ENCODE measurements at places on chromosomes 1 and 21.

- DNase-seq: no peak
These were observed 56.6 kb upstream of the CR2 start for GRCh38 chr1:207397525-207397926.

- no peak for DNase-seq
These were observed 20.4 kb downstream of the LURAP1 start for GRCh38 chr1:46223472-46223943.

GRCh38 chr1:36349241-36349671, 25.8 kb upstream of the EVA1B start:
- no peak for DNase-seq

DNA sequence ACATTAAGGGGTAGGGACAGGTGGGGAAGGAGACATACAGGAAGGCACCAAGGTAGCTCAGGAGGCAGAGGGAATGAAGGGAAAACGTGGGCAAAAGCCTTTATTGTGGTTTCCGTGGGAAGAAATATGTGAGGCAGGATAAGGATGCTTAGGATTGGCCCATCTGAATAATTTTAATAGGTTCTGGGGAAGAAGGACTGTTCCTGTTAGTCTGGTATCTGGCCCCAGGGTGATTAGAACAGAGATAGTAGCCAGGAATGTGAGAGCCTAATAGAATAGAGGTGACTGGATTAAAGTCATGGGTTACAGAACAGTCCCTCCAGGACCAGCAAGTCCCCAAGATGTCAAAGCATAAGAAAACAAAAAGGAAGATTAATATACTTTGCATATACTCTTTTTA, 545.2 kb upstream of the CAMK1G start:
- DNase-seq: no peak

GRCh38 chr1:23167353-23168078, 1.1 kb downstream of the LUZP1 start:
- DNase-seq: peak; percentile 51

DNA sequence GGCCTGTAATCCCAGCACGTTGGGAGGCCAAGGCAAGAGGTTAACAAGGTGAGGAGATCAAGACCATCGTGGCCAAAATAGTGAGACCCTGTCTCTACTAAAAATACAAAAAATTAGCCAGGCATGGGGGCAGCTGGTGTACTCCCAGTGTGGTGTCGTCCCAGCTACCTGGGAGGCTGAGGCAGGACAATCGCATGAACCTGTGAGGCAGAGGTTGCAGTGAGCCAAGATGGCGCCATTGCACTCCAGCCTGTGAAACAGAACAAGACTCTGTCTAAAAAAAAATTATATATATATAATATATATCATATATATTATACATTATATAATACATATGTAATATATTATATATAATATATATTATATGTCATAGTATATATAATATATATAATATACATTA, 249.2 kb upstream of the TPTE start:
- no peak for DNase-seq
